ENCODE measurements at places on chromosomes 16 and 17.

GRCh38 chr16:27235938-27236245 lies 32.6 kb downstream of the KDM8 start:
- DNase-seq: no peak

- no peak for DNase-seq
Observed at GRCh38 chr16:77993111-77993985, 29.0 kb upstream of the CLEC3A start.

DNA sequence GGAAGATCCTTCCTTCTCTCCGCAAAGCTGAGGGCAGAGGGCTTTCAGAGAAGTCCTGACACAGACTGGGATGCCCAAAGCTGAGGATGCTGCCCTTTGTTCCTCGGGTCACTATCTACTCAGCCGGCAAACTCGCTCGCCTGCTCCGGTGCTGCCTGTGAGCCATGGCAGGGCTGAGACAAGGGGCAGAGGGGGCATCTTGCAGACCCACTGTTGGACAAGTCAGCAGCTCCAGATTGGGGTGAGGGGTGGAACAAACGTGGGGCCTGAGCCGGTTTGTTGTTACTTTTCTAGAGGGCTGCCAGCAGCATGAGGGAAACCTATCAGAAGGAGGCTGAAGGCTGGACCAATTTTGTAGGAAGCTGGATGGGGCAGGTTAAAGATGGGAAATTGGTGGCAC lies 47.1 kb upstream of the PIK3R6 start:
- DNase-seq: no peak

GRCh38 chr16:22642416-22643088 lies 131.9 kb downstream of the NPIPB5 start:
- DNase-seq: no peak

Measured in hematopoietic multipotent progenitor cell treated with erythropoietin and hydrocortisone succinate and interleukin-3 and kit ligand, for 17 days (in vitro differentiated cells).